ENCODE measurements at places on chromosomes 5 and 9.

GRCh38 chr9:91182429-91183225 is 179.1 kb downstream of the AUH start:
- DNase-seq = no peak

DNA sequence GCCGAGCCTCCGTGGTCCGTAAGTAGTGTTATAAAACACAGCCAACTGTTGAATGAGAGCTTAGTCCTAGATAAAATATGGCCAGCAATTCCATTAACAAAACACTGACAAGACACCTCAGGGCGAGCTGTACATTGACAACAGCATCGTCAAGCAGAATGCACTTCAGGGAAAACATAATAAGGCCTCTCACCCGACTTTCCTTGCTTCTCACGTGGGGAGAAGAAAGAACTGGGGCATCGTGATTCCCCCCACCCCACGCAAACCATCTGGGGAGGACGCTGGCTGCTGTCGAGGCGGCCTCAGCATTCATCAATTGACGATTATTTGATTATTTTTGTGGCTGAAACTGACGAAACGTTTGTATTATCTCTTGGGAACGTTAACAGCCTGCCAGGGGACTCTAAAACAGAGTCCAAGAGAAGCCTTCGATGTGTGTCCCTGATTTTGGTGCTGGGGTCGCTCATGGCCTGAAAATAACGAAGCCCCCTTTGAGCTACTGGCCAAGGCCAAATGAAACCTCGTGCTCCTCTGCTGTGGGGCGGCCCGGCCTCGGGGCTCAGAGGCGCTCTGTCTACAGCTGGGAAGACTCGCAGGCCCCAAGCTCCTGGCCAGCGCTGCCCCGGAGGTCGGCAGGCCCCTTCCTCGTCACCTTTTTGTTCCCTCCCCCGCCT is 464 bp downstream of the GDF9 start:
- no peak for DNase-seq

- no peak for DNase-seq
These were observed 55.9 kb upstream of the SLCO6A1 start for GRCh38 chr5:102554728-102555127.

- DNase-seq = no peak
These were observed 3.3 kb downstream of the NACC2 start for GRCh38 chr9:136091582-136092352.

GRCh38 chr5:89901346-89901745 is 508.2 kb downstream of the CETN3 start:
- DNase-seq = no peak

GRCh38 chr9:133004091-133004998 is 25.9 kb downstream of the GFI1B start:
- no peak for DNase-seq

GRCh38 chr5:96120120-96120519 is 158.5 kb upstream of the ELL2 start:
- no peak for DNase-seq

DNA sequence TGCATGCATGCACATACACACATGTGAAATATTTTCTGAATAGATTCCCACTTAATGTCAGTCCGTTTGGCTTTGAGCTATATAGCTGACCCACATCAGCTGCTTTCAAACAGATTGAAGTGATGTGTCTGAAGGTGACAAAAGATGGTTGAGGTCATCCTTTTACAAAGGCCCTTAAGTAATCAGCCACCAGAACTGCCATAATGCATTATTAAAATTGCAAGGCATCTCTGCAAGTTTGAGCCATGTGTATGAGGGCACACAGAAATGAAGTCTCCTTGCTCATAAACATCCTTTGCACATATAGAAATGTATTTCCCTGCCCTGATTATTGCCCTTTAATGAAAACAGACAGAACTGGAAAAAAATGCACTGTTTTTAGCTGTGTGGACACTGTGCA is 1043.0 kb upstream of the C9orf72 start:
- DNase-seq = no peak

DNA sequence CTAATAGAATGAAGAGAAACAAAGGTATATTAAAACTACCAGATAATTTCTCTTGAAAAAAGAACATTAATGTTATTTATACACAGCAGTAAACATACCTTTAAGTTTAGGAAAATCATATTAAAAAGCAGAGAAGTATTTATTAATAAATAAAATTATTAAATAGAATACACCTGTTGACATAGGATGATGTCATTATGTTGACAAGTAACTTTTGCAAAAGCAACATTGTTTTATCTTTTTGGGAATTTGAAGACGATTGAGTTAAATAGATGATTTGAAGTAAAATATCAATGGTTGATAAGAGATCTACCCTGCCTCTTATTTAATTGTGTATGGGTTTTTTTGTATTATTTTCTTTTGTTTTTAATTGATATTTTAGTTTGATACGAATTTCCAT is 711.1 kb upstream of the NUDT12 start:
- no peak for DNase-seq

DNA sequence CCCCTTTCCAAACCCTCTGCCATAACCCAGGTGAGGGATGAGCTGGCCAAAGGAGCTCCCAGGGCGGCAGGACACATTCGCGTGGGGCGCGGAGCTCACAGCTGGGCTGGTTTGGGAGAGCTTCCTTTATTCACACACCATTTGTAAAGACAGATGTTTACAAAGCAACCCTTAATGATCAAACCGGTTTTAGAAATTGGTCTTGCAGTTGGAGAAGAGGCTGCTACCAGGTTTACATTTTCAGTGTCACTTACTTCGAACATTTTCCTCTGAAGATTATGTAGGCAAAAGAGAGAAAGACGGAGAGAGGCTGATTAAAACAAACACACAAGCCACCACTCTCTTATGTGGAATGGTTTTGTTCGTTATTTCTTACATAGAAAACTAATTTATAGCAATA is 648.7 kb downstream of the IRX1 start:
- DNase-seq = no peak

GRCh38 chr9:78549711-78550110 is 252.8 kb downstream of the PSAT1 start:
- no peak for DNase-seq

DNA sequence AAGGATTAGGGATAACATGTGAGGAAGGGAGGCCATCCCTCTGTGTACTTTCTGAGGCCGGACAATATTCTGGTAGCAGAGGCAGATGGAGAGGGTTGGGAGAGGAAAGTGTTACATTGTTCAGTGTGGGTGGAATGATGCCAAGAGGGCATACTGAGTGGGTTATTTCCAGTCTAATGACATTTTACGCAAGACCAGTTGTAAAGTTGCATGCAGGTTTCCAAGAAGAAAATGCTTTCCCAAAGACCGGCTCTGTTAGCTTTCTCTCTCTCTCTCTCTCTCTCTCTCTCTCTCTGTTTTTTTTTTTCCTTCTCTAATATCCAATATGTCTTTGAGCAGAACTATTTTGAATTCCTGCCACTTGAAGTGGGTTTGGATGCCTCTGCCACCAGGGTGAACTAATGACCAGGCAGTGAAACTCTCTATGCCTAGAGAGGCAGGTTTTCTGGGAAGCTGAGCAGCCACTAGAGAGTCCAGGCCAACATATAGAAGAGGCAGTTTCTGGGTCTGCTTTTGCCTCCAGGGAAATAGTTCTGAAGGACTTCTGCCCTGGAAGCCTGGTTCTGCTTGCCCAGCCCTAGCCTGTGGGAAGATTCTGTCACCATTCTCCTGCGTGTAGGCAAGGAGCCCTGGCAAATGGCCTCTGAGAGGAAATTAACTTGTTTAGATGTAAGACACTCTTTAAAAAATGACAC is 24.4 kb upstream of the ZNF366 start:
- DNase-seq = no peak

- DNase-seq = no peak
These were observed 853.7 kb downstream of the TAF11L14 start for GRCh38 chr5:18487928-18488480.

DNA sequence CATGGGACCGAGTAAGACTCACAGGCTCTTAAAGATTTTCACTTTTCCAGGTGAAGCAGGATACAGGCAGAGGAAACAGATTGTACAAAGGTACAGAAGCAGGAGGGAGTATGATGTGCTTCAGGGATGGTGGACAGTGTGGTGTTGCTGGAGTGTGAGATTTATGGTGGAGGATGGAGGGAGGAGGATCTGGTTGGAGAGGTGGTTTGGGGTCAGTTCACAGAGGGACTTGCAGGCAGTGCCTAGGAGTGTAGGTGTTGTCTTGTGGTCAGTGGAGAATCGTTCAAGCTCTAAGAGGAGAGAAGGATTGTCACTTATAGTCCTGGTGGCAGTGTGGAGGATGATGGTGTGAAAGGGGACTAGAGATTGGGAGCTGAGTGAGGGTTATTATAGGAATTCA is 11.8 kb downstream of the RALGPS1 start:
- DNase-seq = peak; percentile 6

- no peak for DNase-seq
These were observed 2.4 kb downstream of the RECK start for GRCh38 chr9:36039121-36039520.

DNA sequence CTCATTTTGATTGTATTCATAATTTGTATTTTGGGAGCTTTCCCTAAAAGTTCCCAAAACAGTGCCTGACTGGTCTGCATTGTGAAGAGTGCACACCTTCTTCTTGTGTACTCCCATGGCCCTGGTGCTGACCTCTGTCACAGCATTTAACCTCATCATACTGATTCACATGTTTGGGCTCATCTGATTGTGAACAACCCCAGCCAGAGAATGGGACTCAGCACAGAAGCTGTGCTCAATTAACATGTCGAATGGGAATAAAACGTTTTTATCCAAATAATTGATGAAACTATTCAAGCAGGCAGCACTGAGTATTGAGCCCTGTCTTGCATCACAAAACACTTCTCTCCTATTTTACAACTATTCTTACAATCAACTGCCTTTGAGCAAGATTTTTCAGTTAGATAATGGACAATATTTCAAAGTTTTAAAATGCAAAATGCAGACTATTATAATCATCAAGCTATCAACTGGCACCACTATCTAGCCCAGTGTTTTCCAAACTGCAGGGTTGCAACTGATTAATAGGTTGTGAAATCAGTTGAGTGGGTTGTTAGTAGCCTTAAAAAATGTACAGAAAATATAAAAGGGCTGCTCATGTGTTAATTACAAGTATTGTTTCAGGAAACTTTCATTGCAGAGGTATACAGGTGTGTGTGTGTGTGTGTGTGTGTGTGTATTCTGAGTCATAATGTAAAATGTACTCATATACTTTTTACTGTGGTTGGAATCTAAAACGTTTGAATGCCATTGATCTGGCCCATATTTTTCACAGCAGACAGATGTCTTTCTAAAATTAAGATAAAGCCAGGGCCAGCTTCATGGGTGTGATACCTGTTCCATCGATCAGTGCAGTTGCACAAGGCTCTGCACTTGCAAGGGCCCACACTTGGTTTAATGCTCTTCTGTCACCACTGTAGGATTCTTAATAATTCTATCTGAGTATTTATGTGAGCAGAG is 190.5 kb downstream of the PIK3R1 start:
- DNase-seq = no peak

DNA sequence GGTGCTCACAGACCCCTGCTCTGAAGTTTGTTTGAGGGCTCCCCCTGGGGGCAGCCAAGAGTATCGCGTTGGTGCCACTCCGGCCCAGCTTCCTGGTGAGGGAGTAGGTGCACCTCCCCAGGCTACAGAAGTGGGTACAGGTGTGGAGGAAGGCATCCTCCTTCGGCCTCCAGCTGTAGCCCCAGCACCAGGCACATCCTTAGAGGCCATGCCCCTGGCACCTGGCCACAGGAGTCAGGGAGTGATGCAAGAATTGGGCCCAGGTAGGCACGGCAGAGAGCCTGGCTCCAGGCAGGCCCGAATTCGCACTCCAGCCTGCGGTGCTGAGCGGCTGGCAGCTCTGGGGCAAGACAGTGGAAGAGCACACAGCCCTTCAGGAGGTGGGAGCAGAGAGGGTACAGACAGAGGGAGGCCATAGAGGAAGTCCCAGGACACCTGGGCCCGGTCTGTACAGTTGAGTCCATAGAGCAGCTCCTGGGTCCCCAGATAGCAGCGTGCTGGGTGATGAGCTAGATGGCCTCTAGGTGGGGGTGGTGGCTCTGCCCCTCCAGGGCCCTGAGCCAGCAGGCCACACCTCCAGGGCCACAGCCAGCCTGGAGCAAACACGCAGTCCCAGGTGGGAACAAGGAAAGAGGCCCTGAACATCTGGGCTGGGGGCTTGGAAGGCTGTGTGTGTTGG is 2.4 kb downstream of the SAPCD2 start:
- peak; percentile 95 for DNase-seq
